ENCODE measurements at places on chromosomes 2 and 18.

GRCh38 chr2:99490623-99491461, 1.0 kb upstream of the REV1 start:
- DNase-seq: no peak

- no peak for DNase-seq
Measured at GRCh38 chr18:58671632-58672564, 633 bp downstream of the MALT1 start.

DNA sequence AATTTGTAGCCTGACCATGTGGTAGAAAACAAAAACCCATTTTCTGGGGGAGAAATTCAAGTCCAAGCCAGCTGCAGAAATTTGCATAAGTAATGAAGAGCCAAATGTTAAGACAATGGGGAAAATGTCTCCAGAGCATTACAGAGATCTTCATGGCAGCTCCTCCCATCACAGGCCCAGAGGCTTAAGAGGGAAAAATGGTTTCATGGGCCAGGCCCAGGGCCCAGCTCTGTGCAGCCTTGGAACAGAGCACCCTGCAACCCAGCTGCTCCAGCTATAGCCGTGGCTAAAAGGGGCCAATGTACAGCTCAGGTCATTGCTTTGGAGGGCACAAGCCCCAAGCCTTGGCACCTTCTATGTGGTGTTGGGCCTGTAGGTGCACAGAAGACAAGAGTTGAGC, 69.1 kb upstream of the TSPYL6 start:
- no peak for DNase-seq

- no peak for DNase-seq
Measured at GRCh38 chr2:112047537-112048235, 7.4 kb upstream of the TMEM87B start.

All from activated CD8-positive, alpha-beta memory T cell treated with anti-CD3 and anti-CD28 coated beads, Interleukin-2, amount 50 U/mL, for 48 hours (primary cell).